ENCODE measurements at places on chromosomes 11 and 22.

- DNase-seq = no peak
Measured at GRCh38 chr22:19451570-19451969, 4.1 kb upstream of the C22orf39 start.

- DNase-seq = no peak
Measured at GRCh38 chr11:34647131-34647530, 26.2 kb downstream of the EHF start.

DNA sequence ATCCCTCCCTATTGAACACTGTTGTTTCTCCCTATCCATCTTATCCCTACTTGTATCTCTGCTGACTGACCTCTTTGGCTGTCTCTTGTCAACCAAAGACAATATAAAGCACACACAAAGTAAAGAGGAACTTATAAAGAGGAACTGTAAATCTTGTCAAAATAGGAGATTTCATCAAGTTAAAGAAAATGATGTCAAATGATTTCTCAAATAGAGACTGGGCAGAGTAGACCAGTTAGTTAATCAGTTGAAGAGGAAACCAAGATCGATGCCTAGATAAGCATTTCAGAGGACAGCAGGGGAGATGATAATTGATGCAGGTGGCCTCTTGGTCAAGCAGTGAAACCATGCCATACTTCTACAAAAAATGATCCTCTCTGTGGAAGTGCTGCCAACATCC lies 22.7 kb downstream of the KCNQ1OT1 start:
- DNase-seq = no peak

DNA sequence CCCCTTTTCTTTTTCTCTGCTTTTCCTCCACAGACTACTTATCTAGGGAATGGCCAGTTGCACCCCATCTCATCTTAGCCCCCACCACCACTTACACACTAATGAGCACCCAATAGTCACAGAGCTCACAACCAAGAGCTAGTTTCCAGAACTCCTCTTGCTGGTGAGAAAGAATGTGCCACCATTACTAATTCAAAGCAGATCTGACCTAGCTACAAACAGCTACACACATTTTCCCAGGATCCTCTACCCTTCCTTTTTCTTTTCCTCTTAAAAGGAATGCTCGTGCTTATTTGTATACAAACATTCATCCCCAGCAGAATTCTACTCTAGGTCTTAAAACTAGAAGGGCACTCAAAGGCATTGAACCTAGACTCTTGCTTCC lies 136.8 kb downstream of the CD44 start:
- DNase-seq = no peak

DNA sequence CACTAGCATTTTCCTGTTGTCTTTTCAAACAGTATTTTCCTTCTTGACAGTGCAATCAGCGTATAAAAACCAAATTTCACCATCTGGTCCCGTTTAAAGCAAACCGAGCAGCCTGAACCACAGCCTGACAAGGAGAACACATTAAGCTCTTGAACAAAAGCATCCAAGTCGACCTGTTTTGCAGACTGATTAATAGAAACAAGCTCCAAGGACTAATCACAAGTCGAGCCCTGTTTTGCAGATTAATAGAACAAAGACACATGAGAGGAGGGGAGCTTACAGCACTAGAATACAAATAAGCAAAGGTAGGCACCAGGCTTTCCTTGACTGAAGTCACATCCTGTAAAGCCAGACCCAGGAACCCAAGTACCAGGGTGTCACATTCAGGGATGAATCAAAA lies 104.8 kb downstream of the MPPED2 start:
- DNase-seq = no peak

DNA sequence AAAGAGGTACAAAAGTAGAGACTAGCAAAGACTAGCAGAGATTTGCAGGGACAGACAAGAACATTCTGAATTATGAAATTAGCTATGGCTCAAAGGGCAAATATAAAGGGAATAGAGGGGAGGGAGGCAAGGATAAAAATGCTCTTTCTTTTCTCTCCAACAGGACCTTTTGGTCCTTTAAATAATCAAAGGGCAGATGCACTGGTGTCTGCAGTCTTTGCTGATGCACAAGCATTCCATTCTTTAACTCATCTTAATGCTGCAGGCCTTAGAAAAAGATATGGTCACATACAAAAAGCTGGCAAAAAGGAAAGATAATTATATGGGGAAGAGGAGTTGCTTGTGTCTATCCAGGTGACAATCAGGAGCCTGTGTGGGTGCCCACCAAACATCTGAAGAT lies 53.6 kb upstream of the SC5D start:
- no peak for DNase-seq

DNA sequence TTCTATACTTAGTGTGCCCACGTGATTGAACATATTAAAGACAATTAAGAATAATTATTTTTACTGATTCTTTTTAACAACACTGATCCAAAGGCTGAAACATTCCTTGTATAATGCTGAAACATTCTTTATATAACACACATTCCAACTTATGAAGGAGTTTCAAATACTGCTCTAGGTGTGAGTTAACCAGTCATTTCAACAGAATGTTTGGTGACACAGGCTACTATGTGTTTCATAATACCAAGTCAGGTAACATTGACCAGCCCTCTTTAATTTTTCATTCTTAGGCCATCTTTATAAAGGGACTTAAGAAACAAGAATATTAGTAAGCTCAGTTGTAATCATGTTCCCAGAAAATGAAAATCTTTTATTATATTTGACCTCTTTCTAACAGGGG lies 136.6 kb downstream of the ELP4 start:
- no peak for DNase-seq

All from DMS153 (cell line).